Esophagus squamous epithelium (tissue), 5 donors: ENCODE measurements at places on chromosomes 16 and 17.

- no peak for DNase-seq
These were observed 16.6 kb upstream of the SMIM5 start for GRCh38 chr17:75616521-75617122.

GRCh38 chr17:63337579-63337978, 108.5 kb downstream of the CYB561 start:
- no peak for DNase-seq

DNA sequence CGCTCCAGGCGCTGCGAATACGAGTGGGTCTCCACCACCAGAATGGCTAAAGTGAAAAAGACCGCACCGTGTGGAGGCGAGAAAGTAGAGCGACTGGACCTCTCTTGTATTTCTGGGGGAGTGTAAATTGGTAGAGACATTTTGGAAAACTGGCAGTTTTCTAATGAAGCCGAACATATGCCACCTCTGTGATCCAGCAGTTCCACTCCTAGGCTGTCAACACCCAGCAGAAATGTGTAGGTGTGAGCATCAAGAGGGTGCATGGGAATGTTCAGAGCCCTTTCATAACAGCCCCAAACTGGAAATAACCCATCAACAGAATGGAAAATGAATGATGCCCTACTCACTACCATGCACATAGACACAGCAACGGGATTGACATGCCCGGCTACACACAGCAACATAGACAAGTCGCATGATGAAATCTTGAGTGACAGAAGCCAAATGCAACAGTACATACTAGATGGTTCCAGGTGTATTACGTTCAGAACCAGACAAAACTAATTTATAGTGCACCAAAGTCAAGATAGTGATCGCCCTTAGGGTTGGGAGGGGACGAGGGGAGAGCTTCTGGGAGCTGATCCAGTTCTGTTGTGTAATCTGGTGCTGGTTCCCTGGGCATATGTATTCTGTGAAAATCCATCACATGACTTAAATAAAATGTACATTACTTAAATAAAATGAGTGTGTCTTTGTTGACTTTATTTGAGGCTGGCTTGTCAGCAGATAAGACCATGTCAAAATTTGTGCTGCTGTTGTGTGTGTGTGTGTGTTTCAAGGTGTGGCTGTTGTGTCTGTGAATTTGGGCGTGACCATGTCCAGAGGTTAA, 877 bp upstream of the BCL7C start:
- no peak for DNase-seq

- DNase-seq: no peak
These were observed 35.3 kb upstream of the HELZ start for GRCh38 chr17:67280279-67280678.

DNA sequence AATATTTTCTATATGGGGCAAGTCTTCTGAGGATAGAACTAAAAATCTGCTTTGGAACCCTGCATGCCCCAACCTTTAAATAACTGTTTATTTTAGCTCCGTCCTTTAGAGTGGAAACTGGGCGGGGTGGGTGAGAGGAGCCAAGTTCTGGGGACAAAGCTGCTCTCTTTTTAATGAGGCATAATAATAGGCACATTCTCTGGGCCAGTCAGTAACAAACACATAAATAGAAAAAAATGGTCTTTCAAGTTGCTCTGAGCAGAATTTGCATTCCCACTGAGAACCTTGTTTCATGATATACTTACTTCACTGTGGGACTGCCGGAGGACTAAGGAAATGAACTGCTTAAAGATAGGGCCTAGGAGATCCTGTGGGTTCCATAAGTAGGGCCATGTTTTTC, 51.5 kb downstream of the KNOP1 start:
- DNase-seq: no peak

DNA sequence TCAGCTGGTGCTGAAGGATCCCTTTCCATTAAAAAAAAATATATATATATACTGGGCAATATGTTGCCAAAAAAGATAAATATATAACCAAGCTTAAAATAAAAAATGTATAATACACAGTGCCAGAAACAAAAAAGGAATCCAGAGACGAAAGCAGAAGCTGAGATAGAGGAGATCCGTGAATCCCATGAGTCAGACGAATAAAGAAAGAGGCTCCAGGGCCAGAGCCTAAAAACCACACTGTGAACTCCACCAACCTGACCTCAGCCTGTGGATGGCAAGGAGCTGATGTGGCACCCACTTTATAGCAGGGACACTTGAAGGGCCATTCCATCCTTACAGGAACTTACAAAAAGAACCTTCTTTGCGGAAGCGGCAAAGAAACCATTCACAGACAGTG, 34.8 kb downstream of the PITPNM3 start:
- DNase-seq: no peak

DNA sequence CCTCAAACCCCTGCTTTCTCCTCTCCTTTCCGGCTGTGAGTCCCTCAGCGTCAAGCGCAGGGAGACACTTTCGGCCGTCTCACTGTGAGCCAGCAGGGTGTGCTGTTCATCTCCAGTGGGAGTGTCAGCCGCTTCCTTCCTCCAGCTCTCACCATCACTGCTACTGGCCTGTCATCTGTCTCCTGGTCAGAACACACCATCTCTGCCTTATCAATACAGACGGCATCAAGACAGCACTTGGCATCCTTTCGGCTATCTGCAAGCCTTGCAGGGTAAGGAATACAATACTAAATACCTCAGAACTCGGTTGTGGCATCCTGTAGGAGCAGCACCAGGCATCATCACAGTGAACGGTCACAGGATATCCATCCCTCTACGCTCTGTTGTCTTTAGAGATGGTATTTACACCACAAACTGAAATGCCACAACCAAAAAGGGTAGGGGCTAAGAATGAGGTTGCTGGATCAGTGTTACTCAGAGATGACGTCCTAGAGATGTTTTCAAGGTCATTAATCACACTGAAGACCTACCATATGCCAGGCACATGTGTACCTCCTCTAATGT, 20.7 kb upstream of the CMTM4 start:
- DNase-seq: no peak

DNA sequence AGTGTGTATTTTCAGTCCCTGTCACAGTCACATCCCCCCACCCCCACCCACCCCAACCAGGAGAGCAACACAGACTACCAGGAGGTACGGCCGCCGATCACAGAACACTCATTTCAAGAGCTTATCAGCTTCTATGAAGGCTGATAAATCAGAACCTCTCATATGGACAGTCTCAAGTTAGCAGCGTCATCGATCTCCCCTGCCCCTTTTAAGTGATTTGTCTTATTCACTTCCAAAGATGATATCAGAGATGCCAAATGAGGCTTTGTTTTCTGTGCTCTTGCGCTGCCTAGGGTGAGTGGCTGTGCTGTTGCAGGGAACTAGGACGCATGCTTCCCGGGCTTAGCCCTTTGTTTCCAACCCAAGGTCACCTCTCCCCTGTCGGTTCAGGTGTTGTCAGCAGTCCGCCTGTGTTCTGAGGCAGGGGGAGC, 26.8 kb upstream of the PMFBP1 start:
- no peak for DNase-seq

DNA sequence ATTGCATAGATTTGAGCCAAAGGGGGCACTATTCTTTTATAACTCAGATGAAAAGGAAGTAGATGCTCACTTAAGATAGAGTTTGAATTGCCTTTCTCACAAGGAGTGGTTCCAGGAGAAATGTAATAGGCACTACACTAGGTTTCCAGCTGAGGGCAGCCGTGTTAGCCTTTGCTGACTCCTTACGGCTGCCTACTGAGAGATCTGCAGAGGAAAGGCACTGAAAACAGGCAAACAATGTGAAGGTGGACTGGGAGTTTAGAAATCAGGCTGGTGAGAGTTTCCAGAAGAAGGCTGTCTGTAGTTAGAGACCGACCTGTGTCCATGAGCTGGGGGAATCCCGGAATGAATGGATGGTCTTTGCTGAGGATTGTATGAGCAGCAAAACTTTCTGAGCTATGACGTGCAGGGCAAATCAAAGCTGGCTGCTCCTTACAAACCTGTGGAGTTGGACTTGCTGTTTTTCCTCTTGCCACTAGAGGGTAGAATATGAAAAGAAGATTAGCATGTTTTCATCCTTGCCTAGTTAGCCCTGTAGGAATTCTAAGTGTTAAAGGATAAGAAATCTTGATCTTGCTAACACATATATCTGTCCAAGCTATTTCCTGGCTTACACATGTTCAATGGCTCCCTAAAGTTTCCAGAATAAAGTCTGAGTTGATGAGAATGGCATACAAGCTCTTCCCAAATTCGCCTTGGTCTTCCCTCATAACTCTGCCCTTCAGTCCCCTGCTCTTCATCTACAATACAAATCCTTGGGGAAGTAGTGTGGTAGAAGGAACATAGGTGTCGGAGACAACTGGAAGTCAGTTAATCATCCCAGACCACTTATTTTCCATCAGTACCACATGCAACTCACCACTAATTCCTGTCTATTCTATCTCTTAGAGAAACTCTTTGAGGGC, 20.1 kb upstream of the TAOK1 start:
- no peak for DNase-seq

DNA sequence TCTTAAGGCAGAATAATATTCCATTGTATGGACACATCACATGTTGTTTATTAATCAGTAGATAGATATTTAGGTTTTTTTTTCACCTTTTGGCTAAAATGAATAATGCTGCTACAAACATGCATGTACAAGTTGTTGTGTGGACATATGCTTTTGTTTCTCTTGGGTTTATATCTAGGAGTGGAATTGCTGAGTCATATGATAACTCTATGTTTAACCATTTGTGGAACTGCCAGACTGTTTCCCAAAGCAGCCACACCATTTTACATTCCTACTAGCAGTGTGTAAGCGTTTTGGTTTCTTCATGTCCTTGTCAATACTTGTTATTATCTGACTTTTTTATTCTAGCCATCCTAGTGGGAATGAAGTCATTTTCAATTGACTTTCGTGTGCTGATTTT, 21.3 kb downstream of the CYLD start:
- DNase-seq: no peak

- no peak for DNase-seq
These were observed 95.1 kb upstream of the ZFHX3 start for GRCh38 chr16:73143002-73143401.

GRCh38 chr16:19245326-19245925, 40.1 kb upstream of the CLEC19A start:
- no peak for DNase-seq

- DNase-seq: no peak
These were observed 19.6 kb upstream of the MFSD6L start for GRCh38 chr17:8818654-8819330.

DNA sequence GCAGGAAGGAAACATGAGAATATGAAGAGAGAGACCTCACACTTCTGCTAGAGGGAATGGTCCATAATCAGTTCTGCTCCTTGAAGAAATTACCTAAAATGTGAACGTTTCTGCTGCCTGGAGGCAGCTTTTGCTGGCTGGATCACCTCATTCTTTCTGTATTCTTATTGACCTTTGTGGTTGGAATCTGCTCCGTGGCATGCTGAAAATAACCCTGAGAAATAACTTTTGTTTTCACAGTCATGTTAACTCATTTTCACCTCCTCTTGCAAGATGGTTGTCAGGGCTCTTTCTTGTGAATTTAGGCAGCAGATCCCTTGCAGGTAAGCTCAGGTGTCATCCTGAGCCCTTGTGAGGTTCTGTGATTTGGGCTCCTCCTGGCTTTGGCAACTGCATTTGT, 70.2 kb downstream of the IRF8 start:
- no peak for DNase-seq

GRCh38 chr17:78824240-78824639, 16.4 kb downstream of the USP36 start:
- no peak for DNase-seq

- peak; percentile 21 for DNase-seq
These were observed 27.5 kb downstream of the ZCCHC14 start for GRCh38 chr16:87465306-87465705.

DNA sequence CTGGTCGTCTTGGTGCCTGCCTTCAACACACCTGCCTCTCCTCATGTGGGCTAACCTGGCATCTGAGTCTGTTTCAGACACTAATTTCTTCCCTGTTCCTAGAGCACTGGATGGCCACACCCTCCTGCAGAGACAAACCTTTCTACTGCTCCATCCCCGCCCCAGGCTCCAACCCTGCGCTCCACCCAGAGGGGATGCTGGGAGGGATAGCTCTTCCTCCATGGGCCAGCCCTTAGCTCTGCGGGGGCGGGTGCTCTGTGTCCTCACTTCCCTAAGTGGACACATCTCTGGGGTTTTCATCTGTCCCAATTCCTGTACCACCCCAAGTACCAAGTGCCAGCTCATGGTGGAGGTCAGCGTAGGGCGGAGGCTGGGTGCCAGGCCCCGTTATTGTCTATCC, 11.0 kb upstream of the CRISPLD2 start:
- no peak for DNase-seq

DNA sequence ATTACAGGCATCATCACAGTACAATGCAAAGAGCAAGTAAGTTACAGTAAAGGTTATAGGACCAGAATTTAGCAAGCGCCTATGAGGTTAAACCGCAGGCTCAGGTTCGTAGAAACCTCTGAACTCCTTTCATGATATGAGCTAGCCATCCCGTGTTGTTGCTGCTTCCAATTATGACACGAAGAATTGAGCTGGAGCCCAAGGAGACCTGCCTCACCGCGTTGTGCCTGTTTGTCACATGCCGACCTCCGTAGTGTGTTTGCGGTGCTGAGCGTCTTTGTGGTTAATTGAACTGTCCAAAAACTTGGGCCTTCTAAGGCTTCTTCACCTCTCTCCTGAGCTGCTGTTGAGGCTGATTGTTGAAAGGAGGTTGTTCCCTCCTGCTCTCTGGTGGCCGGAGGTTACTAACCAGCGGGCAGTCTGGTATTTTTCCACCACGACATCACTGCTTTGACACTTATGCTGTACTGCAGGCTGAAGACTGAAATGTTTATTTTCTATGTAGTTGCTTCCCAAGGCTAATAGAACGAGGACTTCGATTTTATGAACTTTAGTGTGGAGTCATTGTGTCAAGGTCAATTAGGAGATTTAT, 67.5 kb downstream of the SEC14L1 start:
- DNase-seq: no peak

- no peak for DNase-seq
These were observed at the start of gene GAS7 for GRCh38 chr17:10198509-10199249. Gene GAS7, minus strand, starts transcription at chr17:10198606.

DNA sequence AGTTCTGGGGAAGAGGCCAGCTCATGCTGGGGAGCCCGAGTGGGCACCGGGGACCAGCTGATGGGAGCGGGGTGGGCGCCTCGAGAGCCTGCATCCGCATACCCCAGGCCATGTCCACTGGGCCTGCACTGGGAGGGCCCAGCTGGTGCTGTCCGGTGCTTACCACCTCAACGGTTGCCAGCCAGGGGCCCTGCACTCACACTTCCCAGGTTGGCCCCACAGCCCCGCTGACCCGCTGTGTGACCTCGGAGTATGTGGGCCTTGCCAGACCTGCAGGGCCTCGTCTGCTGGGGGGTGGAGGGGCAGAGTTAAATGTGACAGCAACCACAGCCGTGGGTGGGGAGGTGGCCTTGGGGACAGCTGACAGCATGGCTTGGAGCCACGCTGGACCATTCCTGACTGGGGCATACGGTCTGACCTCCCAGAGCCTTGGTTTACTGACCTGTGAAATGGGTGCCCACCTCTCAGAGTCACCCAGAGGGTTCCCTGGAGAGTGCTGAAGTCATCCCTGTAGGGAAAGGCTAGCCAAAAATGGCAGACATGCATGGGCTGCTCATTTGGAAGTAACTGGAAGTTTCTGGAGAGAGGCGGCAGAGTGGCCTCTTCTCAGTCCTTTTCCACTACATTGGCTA, 5.4 kb upstream of the GAA start:
- DNase-seq: no peak

- DNase-seq: no peak
These were observed 5.1 kb downstream of the RHBDF1 start for GRCh38 chr16:67183-67791.

- no peak for DNase-seq
These were observed 21.3 kb upstream of the RGS9 start for GRCh38 chr17:65115839-65116238.

GRCh38 chr17:13594310-13594709, 7.4 kb downstream of the HS3ST3A1 start:
- no peak for DNase-seq
